HepG2 (cell line): ENCODE measurements at places on chromosomes 7 and 10. TPM values are rescaled to one million over a fixed set of nuclear protein-coding genes. Genes with fewer than 3 reads are reported as not detected.

The UTF1 gene
- total RNA-seq = not detected in 2 replicates

The HOXA5 gene
- total RNA-seq = 3.2 and 3.9 TPM in 2 replicates

GRCh38 chr7:156156734-156157408 lies 344.6 kb upstream of the SHH start:
- peak; percentile 20 for DNase-seq

- no peak for DNase-seq
Measured at GRCh38 chr7:6316226-6316625, 43.8 kb upstream of the CYTH3 start.

- no peak for DNase-seq
Measured at GRCh38 chr10:113627836-113628235, 36.0 kb downstream of the NRAP start.
